GF-D8 (cell line): ENCODE measurements at places on chromosomes 3 and 15.

- DNase-seq = no peak
Measured at GRCh38 chr3:42488687-42489086, 13.8 kb upstream of the VIPR1 start.

DNA sequence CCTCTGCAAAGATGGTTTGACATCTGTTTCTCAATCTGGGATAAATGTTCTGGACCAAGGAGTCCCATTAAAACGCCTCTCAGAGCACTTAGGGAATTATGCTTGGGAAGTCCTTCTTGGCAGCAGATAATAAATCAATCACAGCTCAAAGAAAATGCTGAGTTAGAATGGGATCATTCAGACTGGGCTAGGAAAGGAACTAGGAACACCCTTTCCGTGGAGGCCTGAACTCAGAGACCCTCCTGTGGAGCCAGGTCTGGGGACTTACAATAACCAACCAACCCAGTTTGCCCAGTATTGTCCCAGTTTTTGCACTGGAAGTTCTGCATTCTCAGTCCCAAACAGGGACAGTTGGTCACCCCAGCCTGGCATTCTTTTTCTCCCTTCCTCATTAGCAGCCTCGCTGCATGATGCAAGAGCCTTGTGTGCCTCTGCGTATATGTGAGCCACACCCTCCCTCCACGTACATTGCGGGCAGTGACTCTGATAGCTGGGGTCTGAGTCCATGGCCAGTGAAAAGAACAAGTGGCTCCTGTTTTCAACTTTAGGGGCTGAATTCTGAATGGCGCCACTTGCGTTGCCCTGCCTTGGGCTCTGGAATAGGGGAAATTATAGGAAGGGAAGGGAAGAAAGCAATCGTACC lies 88.7 kb downstream of the SEMA5B start:
- no peak for DNase-seq

DNA sequence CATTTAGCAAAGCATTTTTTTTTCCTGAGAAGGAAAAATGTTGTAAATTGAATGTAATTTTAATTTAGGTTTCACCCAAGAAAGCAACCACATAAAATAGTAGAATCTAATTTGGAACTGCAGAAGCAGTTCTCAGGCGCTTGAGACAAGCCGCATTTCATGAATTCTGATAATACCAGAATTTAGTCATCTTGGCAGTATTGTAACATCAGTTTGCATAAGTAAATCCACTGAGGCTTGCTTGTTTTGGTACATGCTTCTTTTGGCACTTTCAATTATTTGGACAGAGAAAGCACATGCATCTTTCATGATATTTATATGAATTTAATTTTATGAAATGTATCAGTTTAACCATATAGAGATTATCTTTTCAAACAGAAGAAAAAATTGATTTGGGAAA lies 389.7 kb upstream of the ROBO1 start:
- no peak for DNase-seq

DNA sequence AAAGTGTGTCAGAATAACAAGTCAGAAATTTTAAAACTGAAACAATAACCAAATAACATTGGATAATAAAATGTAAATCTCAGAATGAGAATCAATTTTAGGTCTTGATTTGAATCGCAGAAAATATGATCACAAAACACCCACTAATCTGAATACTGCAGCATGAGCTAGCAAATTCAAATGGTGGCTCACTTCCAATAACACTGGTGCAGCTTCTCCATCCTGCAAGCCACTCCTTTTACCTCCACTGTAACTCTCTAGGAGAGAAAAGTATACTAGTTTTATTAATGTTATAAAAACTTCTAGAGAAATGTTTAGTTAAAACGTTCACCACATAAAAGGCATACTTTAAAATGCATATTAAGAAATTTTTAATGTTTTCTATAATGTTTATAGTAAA lies 30.4 kb downstream of the UBE3A start:
- DNase-seq = no peak

- no peak for DNase-seq
Measured at GRCh38 chr3:61828184-61828874, 267.0 kb downstream of the PTPRG start.

- no peak for DNase-seq
Measured at GRCh38 chr15:39539973-39540558, 40.8 kb upstream of the THBS1 start.

GRCh38 chr3:29453284-29454001 lies 172.6 kb downstream of the RBMS3 start:
- DNase-seq = no peak

- DNase-seq = no peak
Measured at GRCh38 chr3:122081543-122082247, 26.5 kb downstream of the CD86 start.

DNA sequence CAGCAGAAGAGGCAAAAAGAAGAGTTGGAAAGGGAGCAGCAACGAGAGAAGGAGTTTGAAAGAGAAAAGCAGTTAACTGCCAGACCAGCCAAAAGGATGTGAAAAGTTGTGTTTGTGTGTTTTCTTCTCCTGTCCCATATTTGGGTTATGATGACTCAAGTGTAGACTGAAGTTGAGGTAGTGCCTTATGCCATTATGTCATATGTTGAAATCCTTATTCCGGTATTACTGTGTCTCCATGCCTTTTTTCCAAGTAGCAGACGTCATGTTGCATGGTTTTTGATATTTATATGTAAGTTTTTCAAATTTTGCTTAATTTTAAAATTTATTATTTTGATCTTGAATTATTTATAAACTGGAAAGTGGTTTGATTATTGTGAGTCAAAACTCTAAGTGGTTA lies 19.2 kb downstream of the BLOC1S6 start:
- no peak for DNase-seq

DNA sequence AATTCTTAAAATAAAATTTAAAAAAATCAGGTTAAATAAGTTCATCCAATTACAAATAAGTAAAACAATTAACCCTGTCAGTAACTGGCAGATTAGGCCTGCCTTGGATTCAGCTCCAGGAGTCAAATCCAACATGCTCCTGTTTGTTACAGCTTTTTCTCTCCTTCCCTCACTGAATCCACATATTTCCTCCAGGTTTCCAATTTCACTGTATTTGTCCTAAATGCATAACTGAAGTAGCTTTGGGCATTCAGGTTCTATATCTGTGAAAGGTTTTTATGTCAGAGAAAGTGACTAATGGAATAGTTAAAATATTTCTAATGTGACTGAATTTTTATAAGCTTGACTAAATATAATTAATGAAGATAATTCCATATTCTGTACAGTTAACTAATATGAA lies 79.7 kb downstream of the IFT80 start:
- no peak for DNase-seq

- DNase-seq = no peak
Measured at GRCh38 chr3:58539626-58540025, 2.6 kb upstream of the ACOX2 start.
